Stimulated activated naive B cell treated with anti-CD40 and anti-IgM and Interleukin-4, amounts not matched to agents 10 μg/mL and 1 μg/mL and 100 μg/mL, for 72 hours (primary cell): ENCODE measurements at places on chromosomes 1 and 21.

- no peak for DNase-seq
Measured at GRCh38 chr1:248813546-248813945, 12.2 kb downstream of the SH3BP5L start.

GRCh38 chr1:229636042-229636441 is 10.0 kb downstream of the URB2 start:
- no peak for DNase-seq

GRCh38 chr21:27590271-27590670 is 623.4 kb upstream of the ADAMTS5 start:
- DNase-seq, result no peak

DNA sequence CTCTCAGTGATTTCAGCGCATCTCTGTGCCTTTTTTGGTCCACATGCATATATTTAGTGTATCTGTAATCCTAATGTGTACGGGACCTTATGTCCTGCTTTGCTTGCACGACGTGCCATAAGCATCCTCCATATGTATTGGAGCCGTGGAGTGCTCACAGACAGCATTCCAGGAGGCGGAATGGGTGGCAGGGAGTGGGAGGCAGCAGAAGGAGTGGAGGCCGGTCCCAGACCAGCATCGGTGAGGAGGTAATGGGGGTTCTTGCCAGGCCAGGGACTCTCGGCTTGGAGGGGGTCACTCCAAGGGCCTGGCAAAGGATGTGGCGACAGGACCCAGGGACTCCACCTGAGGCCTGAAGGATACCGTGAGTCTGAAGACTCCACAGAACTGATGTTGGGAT is 185.0 kb downstream of the CAMTA1 start:
- DNase-seq, result no peak

DNA sequence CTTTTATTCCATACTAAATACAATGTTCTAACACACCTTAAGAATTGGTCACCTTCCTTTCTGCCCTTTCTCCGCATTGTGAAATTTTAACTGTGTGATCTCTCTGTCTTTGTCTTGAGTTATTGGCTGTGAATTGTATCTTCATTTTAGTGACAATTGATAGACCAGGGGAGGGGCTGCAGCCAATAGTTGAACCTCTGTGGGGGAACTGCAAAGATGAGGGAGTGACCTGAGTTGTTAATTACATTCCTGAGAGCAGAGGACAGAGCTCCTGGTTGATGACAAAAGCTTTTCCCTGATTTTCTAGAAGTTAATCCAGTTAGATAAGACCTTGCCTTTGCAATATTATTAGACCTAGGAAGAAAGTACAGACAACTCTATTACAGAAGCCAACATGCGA is 1535.7 kb downstream of the BRINP3 start:
- no peak for DNase-seq

GRCh38 chr1:116498789-116499628 is 71.8 kb downstream of the CD58 start:
- no peak for DNase-seq

- no peak for DNase-seq
Measured at GRCh38 chr1:11441211-11441952, 37.6 kb upstream of the DISP3 start.

GRCh38 chr1:52635321-52636089 is 2.5 kb downstream of the SHISAL2A start:
- no peak for DNase-seq

GRCh38 chr1:119114786-119115185 is 25.7 kb downstream of the WARS2 start:
- DNase-seq, result no peak

DNA sequence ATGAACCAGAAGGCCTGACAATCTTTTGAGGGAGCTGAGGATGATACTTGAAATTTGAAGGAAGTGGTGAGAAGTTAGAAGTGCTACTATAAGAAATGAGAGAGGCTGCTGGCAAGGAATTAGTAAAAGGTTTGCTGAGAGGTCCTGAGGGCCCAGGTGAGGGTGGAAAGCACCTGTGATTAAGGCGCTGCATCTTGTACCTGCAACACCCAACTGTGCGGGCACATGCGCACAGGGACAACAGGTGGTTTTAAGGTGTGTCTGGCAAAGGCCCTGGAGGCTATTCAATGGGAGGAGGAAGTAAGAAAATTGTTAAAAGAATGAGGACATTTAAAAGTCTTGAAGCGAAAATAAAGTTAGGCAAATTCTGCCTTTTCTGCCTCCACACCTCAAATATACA is 349.3 kb downstream of the RGS7 start:
- DNase-seq, result no peak

GRCh38 chr21:22885079-22885478 is 1886.9 kb downstream of the NCAM2 start:
- no peak for DNase-seq

GRCh38 chr1:209675565-209676154 is 448 bp downstream of the G0S2 start:
- DNase-seq, result no peak

DNA sequence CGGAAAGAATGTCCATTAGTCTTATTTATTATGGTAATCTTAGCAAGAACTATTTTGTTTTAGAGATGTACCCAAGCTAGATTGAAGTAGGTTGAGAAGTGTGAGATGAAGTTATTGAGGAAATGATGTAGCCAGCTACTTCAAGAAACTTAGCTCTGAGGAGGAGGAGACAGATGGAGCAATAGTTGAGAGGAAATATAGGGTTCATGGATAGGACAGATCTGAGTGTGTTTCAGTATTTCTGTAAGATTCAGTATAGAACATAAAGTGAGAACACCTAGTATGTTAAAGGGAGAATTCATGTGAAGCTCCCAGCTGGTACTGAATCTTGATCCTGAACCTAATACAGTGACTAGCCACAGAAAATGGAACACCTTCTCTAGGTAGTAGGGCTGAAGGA is 28.9 kb downstream of the TSNAX start:
- no peak for DNase-seq

GRCh38 chr1:233477359-233477758 is 136.5 kb upstream of the KCNK1 start:
- no peak for DNase-seq

DNA sequence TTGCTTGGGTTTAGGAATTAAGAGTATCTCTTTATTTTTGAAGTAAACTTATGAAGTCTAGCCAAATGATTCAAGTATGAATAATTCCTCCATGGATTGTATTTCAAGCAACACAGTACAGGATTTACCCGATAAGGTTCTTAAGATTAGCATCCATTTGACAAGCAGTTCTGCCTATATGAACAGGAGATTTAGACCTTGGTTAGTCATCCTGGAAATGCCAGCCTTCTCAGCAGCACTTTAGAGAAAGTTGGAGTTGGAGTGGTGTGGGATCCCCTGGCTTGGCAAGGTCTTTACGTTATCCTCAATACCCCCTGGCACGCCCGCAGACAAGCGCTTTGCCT is 1.6 kb downstream of the BCAR3 start:
- DNase-seq, result no peak

- DNase-seq, result no peak
Measured at GRCh38 chr1:207920444-207921021, 9.6 kb upstream of the CD34 start.

GRCh38 chr21:34097442-34097841 is 24.1 kb downstream of the MRPS6 start:
- DNase-seq, result no peak

- no peak for DNase-seq
Measured at GRCh38 chr1:97281962-97282361, 560.4 kb downstream of the PTBP2 start.

DNA sequence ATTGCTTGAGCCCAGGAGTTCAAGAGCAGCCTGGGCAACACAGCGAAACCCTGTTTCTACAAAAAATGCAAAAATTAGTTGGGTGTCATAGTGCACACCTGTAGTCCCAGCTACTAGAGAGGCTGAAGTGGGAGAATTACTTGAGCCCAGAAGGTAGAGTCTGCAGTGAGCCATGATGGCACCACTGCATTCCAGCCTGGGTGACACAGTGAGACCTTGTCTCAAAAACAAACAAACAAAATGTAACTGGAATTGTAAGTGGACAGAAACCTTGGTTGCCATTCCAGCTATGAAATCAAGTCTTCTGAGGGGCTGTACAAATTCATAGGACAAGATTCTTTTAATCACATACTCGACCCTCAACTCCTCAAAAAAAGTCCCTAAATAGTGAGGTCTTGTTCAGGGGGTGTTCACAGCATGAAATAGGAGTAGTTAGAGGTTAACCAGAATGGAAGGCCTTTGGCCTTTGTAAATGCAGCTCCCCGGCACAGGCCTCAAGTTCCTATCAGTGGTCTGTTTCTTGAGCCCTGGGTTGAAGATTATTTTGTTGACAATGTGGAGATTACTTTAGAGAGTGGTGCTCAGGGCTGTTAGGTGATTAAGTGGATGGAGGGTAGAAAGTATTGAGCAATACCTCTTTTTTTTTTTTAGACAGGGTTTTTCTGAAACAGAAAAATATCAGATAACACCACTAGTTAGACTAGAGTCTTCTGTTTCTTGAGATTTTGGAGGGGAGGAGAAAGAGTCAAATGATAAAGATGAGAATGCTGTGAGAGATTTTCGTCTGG is 138.7 kb upstream of the ZNF648 start:
- DNase-seq, result no peak

DNA sequence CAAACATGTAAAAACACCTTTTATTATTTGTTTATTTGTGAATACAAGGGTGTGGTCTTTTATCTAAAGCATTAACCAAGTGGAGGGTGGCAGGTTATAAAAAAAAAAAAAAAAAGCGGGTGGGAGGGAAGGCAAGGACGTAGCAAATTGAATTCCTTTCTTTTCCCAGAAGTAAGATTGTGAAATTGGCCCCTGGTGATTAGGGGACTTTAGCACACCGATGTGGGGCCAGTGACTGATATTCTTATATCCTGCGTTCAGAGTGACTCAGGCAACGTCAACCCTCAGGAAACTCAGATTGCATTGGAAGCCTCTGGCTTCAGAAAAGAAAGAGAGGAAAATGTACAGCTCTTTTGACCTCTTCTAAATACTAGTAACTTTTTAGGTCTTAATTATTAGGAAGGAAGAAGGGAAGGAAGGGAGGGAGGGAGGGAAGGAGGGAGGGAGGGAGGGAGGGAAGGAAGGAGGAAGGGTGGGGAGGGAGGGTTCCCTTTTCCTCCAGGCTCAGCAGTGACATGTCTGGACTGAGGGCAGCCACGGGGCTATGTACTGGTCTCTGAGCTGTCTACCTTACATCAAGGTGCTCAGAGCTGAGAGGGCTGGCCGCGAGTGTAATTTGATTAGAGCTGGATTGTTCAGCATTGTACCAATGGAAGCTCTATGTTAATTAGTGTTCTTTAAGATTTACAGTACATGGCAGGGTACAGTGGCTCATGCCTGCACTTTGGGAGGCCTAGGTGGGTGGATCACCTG is 30.2 kb downstream of the EVA1C start:
- DNase-seq, result no peak

DNA sequence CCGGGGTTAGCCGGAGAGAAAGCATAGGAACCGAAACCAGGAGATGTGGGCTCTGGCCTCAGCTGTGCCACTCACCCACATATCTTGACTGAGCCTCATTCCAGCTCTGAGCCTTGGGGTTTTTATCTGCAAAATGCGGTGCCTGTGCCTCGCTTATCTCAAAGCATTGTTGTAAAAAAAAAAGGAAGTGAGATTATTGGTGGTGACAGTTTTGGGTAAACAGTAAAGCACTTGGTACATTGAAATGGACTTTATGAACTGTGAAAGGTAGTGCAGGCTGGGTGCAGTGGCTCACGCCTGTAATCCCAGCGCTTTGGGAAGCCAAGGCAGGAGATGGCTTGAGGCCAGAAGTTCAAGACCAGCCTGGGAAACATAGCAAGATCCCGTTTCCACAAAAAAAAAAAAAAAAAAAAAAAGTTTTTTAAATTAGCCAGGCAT is 3.8 kb downstream of the PTAFR start:
- peak; percentile 86 for DNase-seq

- DNase-seq, result no peak
Measured at GRCh38 chr1:75614399-75614756, 3.5 kb upstream of the SLC44A5 start.

GRCh38 chr1:21149855-21150432 is 26.8 kb downstream of the EIF4G3 start:
- DNase-seq, result no peak

GRCh38 chr1:169745015-169745861 is 11.4 kb upstream of the SELE start:
- DNase-seq, result no peak

GRCh38 chr21:20396798-20397197 is 601.4 kb upstream of the NCAM2 start:
- no peak for DNase-seq

DNA sequence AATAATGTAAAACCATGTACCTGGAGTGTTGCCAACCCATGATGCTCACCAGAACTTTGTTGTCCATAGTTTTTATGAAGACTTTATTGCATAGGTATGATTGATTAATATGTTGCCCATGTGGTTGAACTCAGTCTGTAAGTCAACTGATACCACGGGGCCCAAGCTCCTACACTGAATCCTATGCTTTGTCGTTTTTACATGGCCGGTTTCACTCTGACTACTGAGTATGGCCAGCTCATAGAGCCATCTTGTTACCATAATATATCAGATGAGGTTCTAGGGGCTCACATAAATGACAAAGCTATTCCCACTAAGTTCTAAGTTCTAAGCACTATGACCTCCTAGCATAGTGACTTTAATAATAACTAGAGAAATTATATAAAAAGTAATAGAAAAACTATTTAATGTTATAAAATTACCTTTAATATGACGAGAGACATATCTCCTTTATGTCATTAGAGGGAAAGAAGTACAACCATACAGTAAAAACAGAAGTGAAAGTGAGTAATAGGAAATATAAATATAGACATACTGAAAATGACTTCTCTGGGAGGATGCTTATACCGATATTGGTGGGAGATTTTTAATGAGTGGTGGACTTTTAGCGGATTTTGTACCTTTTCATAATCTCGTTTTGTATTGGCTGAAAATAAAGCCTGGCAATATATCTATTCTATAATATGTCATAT is 983.4 kb upstream of the PRMT6 start:
- peak; percentile 3 for DNase-seq

- DNase-seq, result no peak
Measured at GRCh38 chr1:7224644-7225043, 439.4 kb downstream of the CAMTA1 start.

DNA sequence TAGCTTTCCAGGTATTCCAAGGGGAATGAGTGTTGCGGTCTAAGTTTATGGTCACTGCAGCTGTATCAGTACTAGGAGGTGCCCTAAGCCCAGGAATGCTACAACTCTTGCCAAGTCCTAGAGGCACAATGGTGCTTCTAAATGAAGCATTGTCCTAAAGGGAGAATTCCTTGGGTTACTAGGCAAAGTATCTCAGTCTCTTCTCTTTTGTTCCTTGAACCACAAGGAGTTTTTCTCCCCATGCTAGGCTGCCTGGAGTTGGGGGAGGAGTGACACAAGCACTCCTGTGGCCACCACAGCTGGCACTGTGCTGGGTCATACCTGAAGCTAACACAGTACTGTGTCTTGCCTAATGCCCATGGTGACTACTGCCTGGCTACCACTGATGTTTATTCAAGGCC is 50.7 kb downstream of the KMO start:
- DNase-seq, result no peak
